ENCODE measurements at places on chromosomes 3 and 15.

- peak; percentile 50 for DNase-seq
Measured at GRCh38 chr3:125552401-125552800, 32.4 kb upstream of the SNX4 start.

DNA sequence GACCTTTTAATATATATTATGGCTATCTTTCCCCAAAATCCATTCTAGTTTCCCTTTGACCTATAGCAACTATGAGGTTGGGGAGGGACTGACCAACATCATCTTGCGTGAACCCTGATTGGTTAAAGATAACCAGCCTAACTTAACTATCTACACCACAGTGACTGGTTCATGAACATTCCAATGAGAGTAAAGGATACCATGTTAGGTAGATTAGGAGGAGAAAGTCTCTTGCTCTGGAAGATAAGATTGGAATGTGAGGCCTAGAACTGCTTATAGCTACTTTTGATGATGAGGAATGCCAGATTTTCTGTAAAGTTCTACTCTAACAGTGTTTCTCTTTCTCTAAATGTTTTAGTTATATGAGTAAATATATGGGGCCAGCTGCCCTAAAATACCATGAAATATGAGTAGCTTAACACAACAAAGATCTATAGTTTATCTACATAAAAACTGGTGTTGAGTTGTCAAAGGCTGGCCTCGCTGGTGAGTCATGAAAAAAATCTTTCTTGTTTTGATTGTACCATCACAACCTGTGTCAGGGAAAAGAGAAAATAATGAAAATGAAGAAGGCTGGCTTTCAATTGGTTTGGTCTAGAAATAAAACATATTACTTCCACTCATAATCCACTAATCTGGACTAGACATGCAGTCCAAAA is 481.4 kb downstream of the NSUN3 start:
- peak; percentile 1 for DNase-seq

DNA sequence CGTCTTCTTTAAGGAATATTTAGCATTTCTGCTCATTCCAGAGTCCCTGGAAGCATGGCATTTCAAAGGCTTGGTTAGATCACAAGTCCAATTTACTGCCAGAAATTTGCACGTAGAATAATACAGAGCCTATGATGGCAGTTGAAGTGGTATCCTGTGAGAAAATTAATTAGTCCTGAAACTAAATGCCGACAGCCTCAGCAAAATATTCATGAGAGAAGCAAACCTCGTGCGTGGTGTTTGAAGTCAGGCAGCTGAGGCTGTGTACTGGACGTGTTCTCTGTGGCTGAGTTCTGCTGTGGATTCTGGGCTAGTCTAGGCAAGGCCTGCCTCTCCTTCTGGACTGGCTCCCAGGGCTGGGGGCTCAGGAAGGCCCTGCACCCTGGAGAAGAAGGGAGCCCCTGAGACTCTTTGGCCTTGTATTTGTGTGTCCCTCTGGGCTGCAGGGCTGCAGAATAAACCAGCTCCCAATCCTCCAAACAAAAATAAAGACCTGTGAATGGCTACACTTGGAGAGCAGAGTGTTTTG is 106.6 kb downstream of the APBA2 start:
- DNase-seq: no peak

DNA sequence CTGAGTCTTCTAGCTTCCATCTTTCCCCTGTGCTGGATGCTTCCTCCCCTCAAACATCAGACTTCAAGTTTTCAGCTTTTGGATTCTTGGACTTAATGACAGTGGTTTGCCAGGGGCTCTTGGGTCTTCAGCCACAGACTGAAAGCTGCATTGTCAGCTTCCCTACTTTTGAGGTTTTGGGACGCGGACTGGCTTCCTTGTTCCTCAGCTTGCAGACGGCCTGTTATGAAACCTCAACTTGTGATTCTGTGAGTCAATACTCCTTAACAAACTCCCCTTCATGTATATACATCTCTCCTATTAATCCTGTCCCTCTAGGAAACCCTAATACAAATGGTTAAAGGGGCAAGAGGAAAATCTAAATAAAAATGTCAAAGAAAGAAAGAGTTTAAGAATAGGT is 100.1 kb downstream of the ABI3BP start:
- no peak for DNase-seq

- peak; percentile 25 for DNase-seq
Measured at GRCh38 chr3:174710612-174711011, 148.5 kb upstream of the NAALADL2 start.
